A549 treated with dexamethasone at 1 μM for 4 hours (cell line): ENCODE measurements at places on chromosomes 4 and X. TPM values are rescaled to one million over a fixed set of nuclear protein-coding genes. Genes with fewer than 3 reads are reported as not detected.

Gene USP53
- 7.1 to 11.8 TPM (median 10.6 TPM) in 5 replicates for total RNA-seq

Gene AVPR2
- total RNA-seq: 0.05 TPM in 1 of 5 replicates, not detected in the others

Gene IL2
- total RNA-seq: not detected in 5 replicates

Gene FAM47E
- 0.08 to 0.36 TPM (median 0.22 TPM) in 5 replicates for total RNA-seq

Gene XG
- not detected in 5 replicates for total RNA-seq

Gene HMGN5
- total RNA-seq: 2.1 to 3.2 TPM (median 2.7 TPM) in 5 replicates

Gene ARHGAP36
- not detected in 5 replicates for total RNA-seq

Gene TLR6
- 1.5 to 2.6 TPM (median 2.3 TPM) in 5 replicates for total RNA-seq

Gene PPP4R3C
- total RNA-seq: not detected in 5 replicates

Gene TMPRSS11B
- not detected in 5 replicates for total RNA-seq

Gene LRP2BP
- total RNA-seq: 0.07 to 0.27 TPM (median 0.12 TPM) in 5 replicates

Gene SSX2
- total RNA-seq: not detected in 5 replicates

Gene ADGRG4
- total RNA-seq: not detected in 5 replicates

Gene CYBB
- total RNA-seq: 0.02 to 0.09 TPM (median 0.04 TPM) in 5 replicates

Gene CSAG3
- total RNA-seq: not detected in 5 replicates

Gene TMEM154
- 0.03 to 0.20 TPM (median 0.09 TPM) in 4 of 5 replicates, not detected in the other for total RNA-seq

Gene CYSLTR1
- not detected in 5 replicates for total RNA-seq

Gene CHRNA9
- 0.90 to 1.7 TPM (median 1.3 TPM) in 5 replicates for total RNA-seq

Gene ZNF595
- total RNA-seq: 14.7 to 18.7 TPM (median 17.6 TPM) in 5 replicates
